ENCODE measurements at places on chromosomes 16 and 17. TPM values are rescaled to one million over a fixed set of nuclear protein-coding genes. Genes with fewer than 3 reads are reported as not detected.

Gene CHST5
- 115 TPM for total RNA-seq

Gene SPATA32
- not detected for total RNA-seq

DNA sequence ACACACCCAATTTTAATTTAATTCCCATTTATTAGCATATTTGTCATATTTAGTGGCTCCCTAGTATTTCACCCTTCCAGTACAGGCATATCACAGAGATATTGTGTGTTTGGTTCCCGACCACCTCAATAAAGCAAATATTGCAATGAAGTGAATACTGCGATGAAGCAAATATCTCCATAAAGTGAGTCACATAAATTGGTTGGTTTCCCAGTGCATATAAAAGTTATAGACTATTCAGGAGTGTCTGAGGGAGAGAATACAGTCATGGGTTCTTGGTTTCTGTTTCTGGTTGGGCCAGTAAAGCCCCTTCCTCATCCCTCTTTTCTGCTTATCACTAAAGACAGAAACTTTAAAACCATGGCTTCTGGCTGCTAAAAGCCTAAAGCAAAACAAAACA, 295.4 kb upstream of the AXIN2 start:
- no peak for DNase-seq

DNA sequence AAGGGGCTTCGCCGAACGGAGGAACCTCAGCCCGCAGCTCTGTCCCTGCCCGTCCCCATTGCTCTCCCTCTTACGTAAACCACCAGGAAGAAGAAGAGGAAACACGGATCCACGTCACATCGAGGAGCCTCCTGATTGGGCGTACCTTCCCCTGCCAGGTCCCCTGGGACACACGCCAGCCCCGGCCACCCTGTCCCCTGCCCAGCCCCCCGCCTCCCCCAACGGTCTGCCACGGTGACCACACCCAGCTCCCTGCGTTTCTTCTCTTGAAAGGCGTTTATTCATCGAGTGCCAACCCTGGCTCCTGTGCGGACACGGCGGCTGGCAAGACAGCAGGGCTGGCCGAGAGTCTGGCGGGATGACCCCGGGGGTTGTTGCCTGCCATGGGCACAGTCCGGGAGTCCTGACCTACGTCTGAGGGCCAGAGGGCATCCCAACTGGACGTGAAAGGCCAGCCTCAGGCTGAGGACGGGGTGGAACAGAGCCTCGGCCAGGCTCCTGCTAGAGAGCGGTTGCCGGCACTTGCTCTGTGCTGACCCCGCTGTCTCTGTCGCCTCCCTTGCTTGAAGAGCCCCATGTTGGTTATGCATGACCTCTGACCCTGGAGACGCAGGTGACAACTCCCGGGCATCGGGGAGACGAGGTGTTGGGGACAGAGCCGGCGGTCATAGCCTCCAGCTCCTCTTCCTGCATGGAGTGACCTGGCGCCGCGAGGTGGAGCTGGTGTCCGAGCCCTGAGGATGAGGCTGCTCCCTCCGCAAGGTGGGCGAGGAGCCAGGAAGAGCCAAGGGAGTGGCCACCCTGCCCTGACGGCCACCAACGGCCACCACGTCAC, 40.5 kb upstream of the ACSF3 start:
- peak; percentile 88 for DNase-seq

DNA sequence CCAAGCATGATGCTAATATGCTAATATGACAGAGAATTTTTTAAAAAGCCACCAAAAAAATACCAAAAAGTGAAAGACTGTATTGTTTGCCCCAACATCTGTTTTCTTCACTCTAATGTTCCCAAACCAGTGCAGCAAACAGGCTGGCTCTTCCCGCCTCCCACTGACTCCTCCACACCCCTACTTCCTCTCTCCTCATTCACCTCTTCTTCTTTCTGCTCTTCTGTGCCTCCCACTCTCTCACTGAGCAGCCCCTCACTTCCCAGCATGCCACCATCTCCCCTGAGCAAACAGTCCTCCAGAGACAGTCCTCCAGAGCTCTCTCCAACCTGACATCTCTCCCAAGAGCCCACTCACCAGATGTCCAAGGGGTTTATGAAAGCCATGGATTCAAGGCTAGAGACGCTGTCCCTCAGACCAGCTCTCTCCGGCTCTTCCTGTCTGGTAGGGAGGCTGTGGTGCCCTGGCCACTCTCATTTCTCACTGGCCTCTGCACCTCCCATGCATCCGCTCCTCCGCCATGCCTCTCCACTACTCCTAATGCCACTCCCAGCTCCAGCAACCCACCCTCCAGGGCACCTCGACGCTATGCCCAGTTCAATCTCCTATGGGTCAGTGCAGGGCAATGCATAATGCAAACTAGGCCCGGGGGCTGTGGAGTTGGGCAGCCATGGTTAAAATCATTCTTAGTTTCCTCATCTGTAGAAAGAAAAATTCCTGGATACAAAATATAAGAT, 52.9 kb downstream of the ANKRD11 start:
- no peak for DNase-seq

GRCh38 chr17:21500064-21500463, 123.9 kb downstream of the KCNJ12 start:
- no peak for DNase-seq

- DNase-seq: peak; percentile 20
These were observed 1.1 kb upstream of the CD19 start for GRCh38 chr16:28930652-28931051.

GRCh38 chr17:46139432-46140210, 53.6 kb downstream of the KANSL1 start:
- no peak for DNase-seq

DNA sequence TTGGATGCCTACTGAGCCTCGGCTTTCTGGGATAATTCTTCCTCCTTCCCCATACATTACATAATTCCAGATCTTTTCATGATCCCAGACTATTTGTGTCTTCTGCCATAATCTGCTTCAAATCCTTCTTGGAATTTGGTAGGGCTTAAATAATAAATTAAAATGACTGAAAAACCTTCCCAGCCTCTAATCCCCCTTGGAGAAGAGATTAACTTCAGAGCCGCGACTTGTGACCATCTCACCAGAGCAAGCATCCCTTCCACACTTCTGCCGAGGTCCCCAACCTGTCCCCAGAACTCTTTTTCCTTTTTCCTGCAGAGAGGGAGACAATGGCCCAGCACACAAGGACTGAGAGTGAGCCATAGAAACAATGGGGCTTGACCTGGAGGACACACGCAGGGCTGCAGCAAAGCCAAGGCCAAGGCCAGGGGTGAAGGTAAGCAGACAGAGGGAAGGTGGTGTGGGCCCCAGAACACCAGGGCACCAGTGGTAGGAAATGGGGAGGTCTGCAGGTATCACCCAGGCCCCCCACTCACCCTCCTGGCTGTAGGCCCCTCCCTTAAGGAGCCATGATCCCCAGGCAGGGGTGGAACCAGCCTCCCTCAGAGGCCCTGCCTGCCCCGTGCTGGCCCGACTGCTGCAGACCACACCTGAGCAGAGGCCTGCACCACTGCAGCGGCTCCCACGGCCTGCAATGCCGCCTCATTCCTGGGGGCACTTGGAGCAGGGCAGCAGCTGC, 9.6 kb upstream of the BCAR1 start:
- DNase-seq: no peak

- no peak for DNase-seq
These were observed 439.7 kb upstream of the RBFOX1 start for GRCh38 chr16:6892966-6893365.

DNA sequence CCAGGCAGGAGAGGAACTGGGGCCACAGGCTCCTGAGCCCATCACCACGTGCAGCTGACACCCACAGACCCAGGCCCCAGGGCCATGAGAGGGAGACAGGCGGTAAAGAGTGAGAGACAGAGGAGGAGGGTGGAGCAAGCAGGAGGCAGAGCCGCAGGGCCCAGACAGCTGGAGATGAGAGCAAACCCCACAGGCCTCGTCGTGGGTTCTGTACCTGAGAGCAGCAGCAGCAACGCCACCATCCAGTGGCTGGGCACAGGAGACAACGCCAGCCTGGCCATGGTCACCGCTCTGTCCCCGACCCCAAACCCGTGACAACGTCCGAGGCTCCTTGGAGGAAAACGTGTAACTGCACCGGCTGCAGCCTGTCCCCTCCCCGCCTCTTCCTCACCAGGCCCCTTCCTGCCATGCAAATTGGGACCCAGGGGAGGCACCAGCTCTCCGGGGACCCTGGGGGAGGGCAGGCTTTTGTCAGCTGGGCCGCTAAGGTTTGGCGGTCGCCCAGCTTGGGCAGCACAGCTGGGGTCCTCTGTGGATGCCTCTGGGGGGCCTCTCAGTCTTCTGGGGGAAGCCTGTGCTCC, at the start of gene CD79B:
TSS of gene CD79B (minus strand) at position 351 of the 581 bp plus-strand sequence. CDS start at position 281, 70 bp downstream.
- peak; percentile 53 for DNase-seq

GRCh38 chr16:83248735-83249463, 558.9 kb upstream of the HSBP1 start:
- DNase-seq: no peak

Gene OTOA
- total RNA-seq: 0.11 TPM

Gene KRT33B
- total RNA-seq: not detected

DNA sequence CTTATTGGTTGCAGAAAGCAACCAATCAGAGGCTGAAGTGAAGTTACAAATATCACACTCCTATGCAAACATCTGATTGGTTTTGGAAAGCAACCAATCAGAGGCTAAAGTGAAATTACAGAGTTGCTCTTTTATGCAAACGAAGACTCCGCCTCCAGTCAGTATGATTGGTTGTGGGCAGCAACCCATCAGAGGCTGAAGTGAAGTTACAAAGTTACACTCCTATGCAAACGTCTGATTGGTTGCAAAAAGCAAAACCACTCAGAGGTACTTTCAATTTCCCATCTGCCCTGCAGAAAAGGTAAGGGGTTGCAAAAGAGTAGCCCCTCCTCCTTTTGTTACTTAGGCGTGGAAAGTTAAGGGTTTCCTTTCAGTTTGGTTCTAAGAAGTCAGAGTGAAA, 697.3 kb downstream of the MAF start:
- DNase-seq: no peak

Gene SRL
- 0.46 TPM for total RNA-seq

Gene CCL4
- 4.5 TPM for total RNA-seq

DNA sequence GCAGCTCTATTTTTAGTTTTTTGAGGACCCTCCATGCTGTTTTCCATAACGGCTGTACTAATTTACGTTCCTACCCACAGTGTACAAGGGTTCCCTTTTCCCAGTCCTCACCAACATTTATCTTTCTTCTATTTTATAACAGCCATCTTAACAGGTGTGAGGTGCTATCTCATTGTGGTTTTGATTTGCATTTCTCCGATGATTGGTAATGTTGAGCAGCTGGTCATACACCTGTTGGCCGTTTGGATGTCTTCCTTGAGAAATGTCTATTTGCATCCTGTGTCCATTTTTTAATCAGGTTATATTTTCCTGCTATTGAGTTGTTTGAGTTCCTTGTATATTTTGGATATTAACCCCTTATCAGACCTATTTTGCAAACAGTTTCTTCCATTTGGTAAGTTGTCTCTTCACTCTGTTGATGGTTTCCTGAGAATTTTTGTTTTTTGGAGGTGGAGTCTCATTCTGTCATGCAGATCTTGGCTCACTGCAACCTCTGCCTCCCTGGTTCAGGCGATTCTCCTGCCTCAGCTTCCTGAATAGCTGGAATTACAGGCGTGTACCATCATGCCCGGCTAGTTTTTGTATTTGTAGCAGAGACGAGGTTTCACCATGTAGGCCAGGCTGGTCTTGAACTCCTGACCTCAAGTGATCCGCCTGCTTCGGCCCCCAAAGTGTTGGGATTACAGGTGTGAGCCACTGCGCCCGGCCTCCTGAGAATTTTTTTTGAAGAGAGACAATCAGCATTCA, 279.6 kb downstream of the SNX29 start:
- DNase-seq: no peak

Gene HASPIN
- 2.6 TPM for total RNA-seq

DNA sequence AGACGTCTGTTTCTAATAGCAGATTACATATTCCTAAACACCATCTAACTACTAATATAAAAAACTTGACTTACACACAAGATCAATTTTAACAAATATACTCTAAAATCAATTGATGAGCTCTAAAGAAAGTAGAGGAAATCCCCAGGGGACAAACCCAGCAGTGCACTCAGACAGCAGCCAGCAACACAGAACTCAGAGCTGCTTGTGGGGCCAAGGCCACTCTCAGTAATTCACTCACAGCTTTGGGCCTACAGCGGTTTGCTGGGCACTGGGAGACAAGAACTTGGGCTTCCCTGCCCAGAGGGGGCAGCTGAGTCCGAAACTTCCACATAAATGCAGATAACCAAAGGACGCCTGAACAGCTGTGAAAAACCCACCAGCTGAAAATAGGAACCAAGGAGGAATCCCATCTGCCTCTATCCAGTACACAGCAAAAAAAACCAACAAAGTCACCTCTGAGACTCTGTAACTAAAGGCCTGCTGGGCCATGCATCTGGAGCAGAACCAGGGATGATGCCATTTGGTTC, 21.4 kb downstream of the NPLOC4 start:
- no peak for DNase-seq

DNA sequence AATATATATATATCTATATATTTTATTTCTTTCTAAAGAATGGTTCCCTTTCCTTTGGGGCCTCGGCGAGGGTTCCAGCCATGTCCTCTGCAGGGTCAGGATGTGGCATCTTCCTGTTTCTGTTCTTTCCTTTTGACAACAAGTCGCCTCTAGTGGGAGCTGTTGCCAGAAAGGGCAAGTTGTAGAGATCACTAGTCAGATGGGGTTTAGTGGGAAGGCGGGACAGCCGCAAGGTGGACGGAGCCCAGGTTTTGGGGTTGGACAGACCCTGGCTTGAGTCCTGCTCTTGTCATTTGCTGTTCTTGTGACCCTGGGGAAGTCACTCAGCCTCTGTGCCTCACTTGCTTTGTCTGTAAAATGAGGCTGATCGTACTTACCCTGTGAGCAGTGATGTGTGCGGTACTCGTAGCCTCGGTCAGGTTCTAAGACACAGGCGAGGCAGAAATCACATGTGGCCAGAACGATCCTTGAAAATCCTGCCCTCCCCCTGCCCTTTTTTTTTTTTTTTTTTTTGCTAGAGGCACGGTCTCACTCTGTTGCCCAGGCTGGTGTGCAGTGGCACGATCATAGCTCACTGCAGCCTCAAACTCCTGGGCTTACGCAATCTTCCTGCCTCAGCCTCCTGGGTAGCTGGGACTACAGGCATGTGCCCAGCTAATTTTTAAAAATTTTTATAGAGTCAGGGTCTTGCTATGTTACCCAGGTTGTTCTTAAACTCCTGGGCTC, 80.1 kb downstream of the ABCC6 start:
- DNase-seq: no peak

- DNase-seq: peak; percentile 68
These were observed 57.1 kb upstream of the WSB1 start for GRCh38 chr17:27236717-27237315.

DNA sequence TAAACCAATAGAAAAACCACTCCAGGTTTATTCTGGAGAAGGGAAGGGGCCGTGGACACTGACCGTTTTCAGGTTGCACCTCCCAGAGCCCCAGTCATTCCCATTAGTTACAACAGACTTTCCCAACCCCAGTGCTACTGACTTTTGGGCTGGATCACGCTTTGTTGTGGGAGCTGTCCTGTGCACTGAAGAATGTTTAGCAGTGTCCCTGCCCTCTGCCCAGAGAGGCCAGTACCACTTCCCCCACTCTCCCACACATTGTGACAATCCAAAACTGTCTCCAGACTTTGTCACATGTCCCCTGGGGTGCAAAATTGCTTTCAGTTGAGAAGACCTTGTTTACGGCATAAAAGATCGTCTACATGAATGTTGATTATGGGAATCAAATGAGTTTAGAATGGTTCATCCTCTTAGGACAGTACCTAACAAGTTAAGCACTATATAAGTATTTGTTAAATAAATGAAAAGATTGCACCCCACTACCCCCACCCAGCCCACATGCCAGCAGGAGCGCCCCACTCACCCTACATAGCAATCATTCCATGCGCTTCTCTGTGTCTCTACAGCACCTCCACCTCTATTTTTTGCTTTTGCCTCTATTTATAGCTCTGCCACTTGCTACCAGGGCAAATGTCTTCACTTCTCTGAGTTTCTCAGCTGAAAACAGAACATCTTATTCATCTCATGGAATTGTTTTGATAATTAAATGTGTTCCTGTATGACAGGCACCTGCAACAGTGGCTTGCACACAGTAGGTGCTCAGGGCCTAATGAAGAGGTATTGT, 104.9 kb downstream of the AXIN2 start:
- DNase-seq: no peak

Measured in left colon (tissue), 2 donors.